ENCODE measurements at places on chromosomes 6 and 20. TPM values are rescaled to one million over a fixed set of nuclear protein-coding genes. Genes with fewer than 3 reads are reported as not detected.

CDS2 gene
- total RNA-seq: 42.5 TPM

EPHA7 gene
- 424 TPM for total RNA-seq

BTN1A1 gene
- total RNA-seq: not detected

PTGIS gene
- total RNA-seq: 67.6 TPM

SIRPB1 gene
- 1.1 TPM for total RNA-seq

CCN5 gene
- 18.2 TPM for total RNA-seq

SLC32A1 gene
- not detected for total RNA-seq

SLC24A3 gene
- total RNA-seq: 0.11 TPM

TMEM244 gene
- total RNA-seq: not detected

CCM2L gene
- total RNA-seq: not detected

GABRR2 gene
- 0.68 TPM for total RNA-seq

METTL24 gene
- not detected for total RNA-seq

IRF4 gene
- total RNA-seq: not detected

CDH4 gene
- 1.3 TPM for total RNA-seq

UBD gene
- total RNA-seq: not detected
